Placental pericyte (primary cell): ENCODE measurements at places on chromosomes 13 and 19. TPM values are rescaled to one million over a fixed set of nuclear protein-coding genes. Genes with fewer than 3 reads are reported as not detected.

The CYP4F2 gene
- total RNA-seq: not detected in 2 replicates

The TMEM259 gene
- total RNA-seq: 119 and 132 TPM in 2 replicates

The ZNF585A gene
- 3.1 and 9.7 TPM in 2 replicates for total RNA-seq

The LIM2 gene
- total RNA-seq: not detected in 2 replicates

The NKPD1 gene
- under 0.01 and 0.29 TPM in 2 replicates for total RNA-seq

The GSX1 gene
- total RNA-seq: not detected in 2 replicates

The ZNF285 gene
- total RNA-seq: 1.4 and 2.8 TPM in 2 replicates

The PPAN gene
- total RNA-seq: 24.5 and 56.1 TPM in 2 replicates

The KCNN4 gene
- 1.9 TPM in 1 of 2 replicates, not detected in the other for total RNA-seq

The PSG11 gene
- total RNA-seq: not detected in 2 replicates

The CGB5 gene
- not detected in 2 replicates for total RNA-seq

The VSTM1 gene
- not detected in 2 replicates for total RNA-seq

The KLHL1 gene
- not detected in 2 replicates for total RNA-seq

The KLK3 gene
- total RNA-seq: not detected in 2 replicates

The PRRG2 gene
- total RNA-seq: 0.14 and 0.22 TPM in 2 replicates

The HSH2D gene
- not detected in 2 replicates for total RNA-seq

The SERTM1 gene
- not detected in 2 replicates for total RNA-seq

The CCDC122 gene
- total RNA-seq: 3.7 and 4.7 TPM in 2 replicates

The CNFN gene
- not detected in 2 replicates for total RNA-seq

The ZNF628 gene
- total RNA-seq: 3.3 and 3.9 TPM in 2 replicates

The EFNA2 gene
- total RNA-seq: not detected in 2 replicates

The ZNF681 gene
- 0.22 and 0.86 TPM in 2 replicates for total RNA-seq

The TGFBR3L gene
- 0.86 and 1.3 TPM in 2 replicates for total RNA-seq

The ICAM5 gene
- total RNA-seq: 11.6 and 16.2 TPM in 2 replicates

The RDH8 gene
- total RNA-seq: 0.29 TPM in 1 of 2 replicates, not detected in the other

The APC2 gene
- 0.14 and 0.22 TPM in 2 replicates for total RNA-seq

The CEACAM3 gene
- total RNA-seq: not detected in 2 replicates

The IGLON5 gene
- not detected in 2 replicates for total RNA-seq

The PCCA gene
- 18.4 and 19.9 TPM in 2 replicates for total RNA-seq

The KCNC3 gene
- not detected in 2 replicates for total RNA-seq

The ZNF57 gene
- total RNA-seq: 3.3 and 3.7 TPM in 2 replicates

The NLRP5 gene
- total RNA-seq: not detected in 2 replicates

The ZNF112 gene
- 3.7 and 5.7 TPM in 2 replicates for total RNA-seq

The NALCN gene
- 5.5 and 8.2 TPM in 2 replicates for total RNA-seq

The TSKS gene
- total RNA-seq: under 0.01 and 0.14 TPM in 2 replicates

The CGB8 gene
- not detected in 2 replicates for total RNA-seq

The AP1M2 gene
- total RNA-seq: 0.22 and 1.0 TPM in 2 replicates

The INSL3 gene
- not detected in 2 replicates for total RNA-seq

The FBXO27 gene
- total RNA-seq: 3.3 and 3.7 TPM in 2 replicates
